NCI-H2081 treated with DMSO at 0.1 percent for 48 hours (cell line): ENCODE measurements at places on chromosomes 1 and 21.

DNA sequence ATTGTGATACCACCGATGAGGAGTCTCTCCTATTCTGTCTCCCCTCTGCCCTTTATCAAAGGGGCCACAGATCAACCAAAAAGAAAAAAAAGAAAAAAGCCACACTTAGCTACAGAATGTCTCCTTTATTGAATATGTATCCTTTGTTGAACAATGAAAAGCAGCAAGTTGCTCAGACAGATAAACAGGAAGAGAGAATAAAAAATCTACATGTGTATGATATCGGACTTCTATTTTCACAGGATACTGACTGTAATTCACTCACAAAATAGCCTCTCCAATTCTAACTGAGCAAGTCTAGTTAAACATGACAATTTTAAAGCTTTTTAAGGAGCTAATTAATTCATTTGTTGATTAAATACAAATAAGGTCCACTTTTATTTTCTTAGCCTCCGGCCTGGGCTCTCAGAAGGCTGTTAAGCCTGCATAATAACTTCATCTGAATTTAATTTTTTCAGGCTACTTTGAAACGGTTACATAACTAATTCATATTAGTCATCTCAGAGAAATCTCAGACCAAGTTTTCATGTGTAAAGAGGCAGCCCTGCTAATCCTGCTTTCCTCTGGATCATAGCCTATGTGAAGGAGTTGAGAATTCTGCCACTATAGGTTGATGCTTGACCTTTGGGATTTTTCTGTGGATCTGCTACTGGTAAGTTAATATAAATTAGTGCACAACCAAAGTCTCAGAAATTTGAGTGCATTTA, 304.1 kb upstream of the NR5A2 start:
- DNase-seq = no peak

- no peak for DNase-seq
Observed at GRCh38 chr1:42931108-42931539, 27.5 kb downstream of the SLC2A1 start.

- DNase-seq = no peak
Observed at GRCh38 chr1:150320667-150320978, 710 bp upstream of the PRPF3 start.

DNA sequence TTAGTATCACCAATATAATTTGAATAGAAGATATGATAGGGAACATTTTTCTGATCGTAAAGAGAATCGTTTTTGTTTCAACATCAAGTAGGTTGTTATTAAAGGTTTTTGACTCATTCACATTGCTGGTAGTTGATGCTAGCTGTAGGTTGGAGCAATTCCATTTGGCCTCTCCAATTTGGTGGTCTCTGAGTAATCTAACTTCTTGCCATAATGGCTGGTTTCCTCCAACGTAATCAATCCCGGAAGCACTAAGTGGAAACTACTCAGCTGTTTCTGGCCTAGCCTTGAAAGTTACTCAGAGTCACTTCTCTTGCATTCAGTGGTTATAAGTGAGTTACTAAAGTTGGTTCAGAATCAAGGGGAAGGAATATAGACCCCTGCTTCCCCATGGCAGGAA, 26.0 kb downstream of the RCOR3 start:
- DNase-seq = no peak

- DNase-seq = no peak
Observed at GRCh38 chr1:237953238-237953637, 62.5 kb upstream of the ZP4 start.

- no peak for DNase-seq
Observed at GRCh38 chr1:158203693-158204457, 23.2 kb downstream of the CD1D start.

GRCh38 chr1:237152506-237153335, 110.7 kb downstream of the RYR2 start:
- no peak for DNase-seq
